ENCODE measurements at places on chromosomes 1 and 21. TPM values are rescaled to one million over a fixed set of nuclear protein-coding genes. Genes with fewer than 3 reads are reported as not detected.

The CLCA1 gene
- 0.25 TPM for total RNA-seq

The CELA3A gene
- 11.4 TPM for total RNA-seq

The POTED gene
- not detected for total RNA-seq

The LRRN2 gene
- total RNA-seq, result not detected

DNA sequence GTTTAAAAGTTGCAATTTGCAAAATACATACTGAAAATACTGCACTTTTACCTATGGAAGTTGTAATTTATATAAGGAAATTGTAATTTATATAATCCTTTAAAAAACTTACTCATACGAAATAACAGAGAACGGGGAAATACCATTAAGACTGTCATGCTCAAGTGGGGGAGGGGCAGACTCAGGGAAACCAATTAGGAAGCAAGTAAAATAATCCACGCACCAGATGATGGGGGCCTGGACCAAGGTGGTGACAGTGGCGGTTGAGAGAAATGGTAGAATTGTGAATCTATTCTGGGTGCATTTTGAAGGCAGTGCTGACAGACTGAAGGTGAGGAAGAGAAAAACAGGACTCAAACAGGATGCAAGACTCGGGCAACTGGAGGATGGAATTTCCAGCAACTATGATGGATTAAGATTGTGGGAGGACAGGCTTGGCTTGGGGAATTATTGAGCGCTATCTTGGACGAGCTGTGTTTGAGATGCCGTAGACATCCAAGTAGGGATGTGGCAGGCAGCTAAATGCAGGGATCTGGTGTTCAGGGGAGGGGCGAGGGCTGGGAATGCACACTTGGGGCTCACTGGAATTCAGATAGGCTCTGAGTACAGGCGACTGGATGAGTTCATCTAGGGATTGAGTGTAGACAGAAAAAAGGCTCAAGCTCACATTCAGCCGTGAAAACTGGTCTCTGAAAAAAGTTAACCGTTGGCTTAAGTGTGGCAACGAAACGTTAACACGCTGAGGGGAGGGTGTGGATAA lies 977 bp downstream of the LCA5L start:
- H3K27me3 ChIP-seq, result no peaks in the 10 kb centered on the region
- H3K4me1 ChIP-seq, result peaks cover 5% of the 10 kb centered on the region
- H3K27ac ChIP-seq, result peak overlapping the region; percentile 26
- peak overlapping the region; percentile 87 for H3K4me3 ChIP-seq
- no peaks in the 10 kb centered on the region for H3K36me3 ChIP-seq
- no peak for DNase-seq

GRCh38 chr1:17045634-17046333 lies 8.0 kb downstream of the SDHB start:
- H3K36me3 ChIP-seq, result peaks cover 13% of the 10 kb centered on the region
- H3K27me3 ChIP-seq, result no peaks in the 10 kb centered on the region
- no peak overlapping the region for H3K4me3 ChIP-seq
- no peaks in the 10 kb centered on the region for H3K4me1 ChIP-seq
- no peak for DNase-seq

- H3K4me1 ChIP-seq, result no peaks in the 10 kb centered on the region
- H3K4me3 ChIP-seq, result no peak overlapping the region
- H3K27ac ChIP-seq, result no peak overlapping the region
- no peak for DNase-seq
These were observed 179.7 kb upstream of the ST6GALNAC5 start for GRCh38 chr1:76687307-76688175.

DNA sequence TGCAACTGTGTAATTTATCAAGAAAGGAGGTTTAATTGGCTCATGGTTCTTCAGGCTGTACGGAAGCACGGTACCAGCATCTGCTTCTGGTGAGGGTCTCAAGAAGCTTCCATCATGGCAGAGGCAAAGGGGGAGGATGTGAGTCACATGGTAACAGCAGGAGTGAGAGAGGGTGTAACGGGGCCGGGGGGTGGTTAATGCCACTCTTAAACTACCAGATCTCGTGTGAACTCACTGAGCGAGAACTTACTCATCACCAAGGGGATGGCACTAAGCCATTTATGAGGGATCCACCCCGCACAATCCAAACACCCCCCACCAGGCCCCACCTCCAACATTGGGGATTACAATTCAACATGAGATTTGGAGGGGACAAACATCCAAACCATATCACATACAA lies 21.0 kb upstream of the IFFO2 start:
- H3K27ac ChIP-seq, result no peak overlapping the region
- DNase-seq, result no peak
- H3K27me3 ChIP-seq, result peaks cover 24% of the 10 kb centered on the region
- H3K4me1 ChIP-seq, result no peaks in the 10 kb centered on the region

GRCh38 chr1:185720633-185721272 lies 13.4 kb upstream of the HMCN1 start:
- H3K27me3 ChIP-seq, result no peaks in the 10 kb centered on the region
- no peak overlapping the region for H3K27ac ChIP-seq
- no peak for DNase-seq
- H3K36me3 ChIP-seq, result no peaks in the 10 kb centered on the region
- no peaks in the 10 kb centered on the region for H3K4me1 ChIP-seq
- H3K4me3 ChIP-seq, result no peak overlapping the region

- no peak for DNase-seq
- no peaks in the 10 kb centered on the region for H3K36me3 ChIP-seq
- H3K27ac ChIP-seq, result no peak overlapping the region
- no peaks in the 10 kb centered on the region for H3K27me3 ChIP-seq
These were observed 42.7 kb downstream of the ITSN1 start for GRCh38 chr21:33684923-33685560.

DNA sequence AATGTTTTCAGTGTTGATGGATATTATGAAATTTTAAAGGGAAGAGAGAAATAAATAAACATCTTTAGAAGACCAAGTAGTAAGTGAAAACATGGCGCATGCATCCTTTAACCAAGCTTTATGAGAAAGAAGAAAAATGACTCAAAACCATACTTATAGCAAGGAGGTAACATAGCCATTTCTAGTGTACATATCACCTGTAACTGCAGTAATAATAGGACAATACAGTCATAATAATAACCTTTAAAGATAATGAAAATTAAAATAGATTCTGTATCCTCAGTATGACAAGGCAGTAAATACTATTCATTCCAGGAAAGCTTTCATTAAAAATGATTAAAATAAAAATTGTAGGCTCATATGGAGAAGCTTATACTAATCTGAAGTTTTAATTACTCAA lies 141.2 kb downstream of the COL24A1 start:
- no peaks in the 10 kb centered on the region for H3K4me1 ChIP-seq
- DNase-seq, result no peak
- H3K27ac ChIP-seq, result no peak overlapping the region
- H3K27me3 ChIP-seq, result no peaks in the 10 kb centered on the region

Measured in T-cell (primary cell).